Fibroblast of skin of abdomen (primary cell): ENCODE measurements at places on chromosomes 7 and 10.

DNA sequence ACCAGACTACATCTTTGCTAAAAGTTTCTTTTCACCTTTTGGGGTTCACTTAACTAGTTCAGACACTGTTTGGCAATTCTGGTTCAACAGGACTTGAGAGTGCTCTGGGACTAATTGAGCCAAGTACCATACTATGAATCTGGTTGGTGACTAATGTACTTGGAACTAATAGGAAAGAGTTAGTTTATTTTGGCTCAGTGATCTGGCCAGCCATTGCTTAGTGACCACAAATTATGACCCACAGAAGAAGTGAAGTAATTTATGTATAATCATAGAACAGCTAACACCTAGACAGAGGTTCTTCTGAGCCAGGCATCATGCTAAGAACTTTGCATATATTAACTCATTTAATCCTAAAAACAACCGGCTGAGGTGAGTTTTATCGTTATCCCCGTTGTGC lies 126.5 kb upstream of the JCAD start:
- DNase-seq, result peak; percentile 94

DNA sequence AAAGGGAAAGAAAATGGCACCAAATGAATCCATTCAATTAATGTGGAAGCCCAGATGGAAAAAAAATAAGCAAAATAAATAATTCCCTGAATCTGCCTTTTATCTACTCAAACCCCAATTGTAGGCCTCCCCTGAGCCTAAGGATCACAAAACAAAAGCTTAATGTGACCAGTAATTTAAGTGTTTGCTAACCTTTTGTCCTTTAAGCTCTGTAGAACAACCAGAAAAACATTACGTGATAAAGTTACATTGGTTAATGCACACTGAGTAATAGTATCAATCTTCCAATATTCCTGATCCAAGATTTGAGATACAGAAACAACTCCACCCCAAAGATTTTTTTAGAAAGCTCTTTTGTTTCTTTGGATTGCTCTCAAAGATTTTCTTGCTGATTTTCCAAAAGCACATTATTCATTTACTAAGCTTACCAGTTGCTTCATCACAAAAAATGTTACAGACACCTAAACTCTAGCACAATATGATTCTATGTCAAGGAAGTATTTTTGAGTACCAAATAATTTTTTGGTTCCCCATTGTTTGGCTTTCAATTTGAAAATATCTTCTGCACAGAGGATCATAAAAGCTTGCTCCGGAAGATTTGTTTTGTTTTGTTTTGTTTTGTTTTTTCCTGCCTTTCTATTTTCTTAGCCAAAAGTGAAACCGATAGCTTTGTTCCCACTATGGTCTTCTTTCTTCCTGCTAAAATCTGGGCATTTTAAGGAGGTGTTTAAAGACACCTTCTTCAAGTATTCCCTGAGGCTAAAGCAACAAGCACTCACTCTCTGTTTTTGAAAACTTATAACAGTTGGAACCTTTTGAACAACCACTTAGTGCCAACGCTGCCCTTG lies 54.2 kb downstream of the TRIL start:
- DNase-seq, result no peak

DNA sequence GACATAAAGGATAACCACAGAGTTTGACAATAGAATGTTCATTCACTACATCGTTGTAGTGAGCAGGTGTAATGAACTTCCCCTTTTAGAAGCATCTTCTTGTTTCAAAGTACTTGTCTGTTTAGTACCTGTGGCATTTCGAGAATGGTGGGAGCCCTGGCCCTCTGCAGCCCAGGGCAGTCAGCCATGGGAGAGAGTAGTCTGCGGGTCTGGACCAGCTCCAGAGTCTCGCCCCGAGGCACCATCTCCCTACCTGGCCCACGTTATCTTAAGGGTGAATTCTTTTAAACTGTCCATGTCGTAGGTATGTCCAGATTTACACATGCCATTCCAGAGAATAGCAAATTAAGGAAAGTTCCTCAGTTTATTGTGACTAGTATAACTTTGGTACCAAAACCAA lies 99.7 kb downstream of the BMPR1A start:
- DNase-seq, result no peak

- DNase-seq, result no peak
Observed at GRCh38 chr7:103348452-103348851, 1.0 kb downstream of the PSMC2 start.

DNA sequence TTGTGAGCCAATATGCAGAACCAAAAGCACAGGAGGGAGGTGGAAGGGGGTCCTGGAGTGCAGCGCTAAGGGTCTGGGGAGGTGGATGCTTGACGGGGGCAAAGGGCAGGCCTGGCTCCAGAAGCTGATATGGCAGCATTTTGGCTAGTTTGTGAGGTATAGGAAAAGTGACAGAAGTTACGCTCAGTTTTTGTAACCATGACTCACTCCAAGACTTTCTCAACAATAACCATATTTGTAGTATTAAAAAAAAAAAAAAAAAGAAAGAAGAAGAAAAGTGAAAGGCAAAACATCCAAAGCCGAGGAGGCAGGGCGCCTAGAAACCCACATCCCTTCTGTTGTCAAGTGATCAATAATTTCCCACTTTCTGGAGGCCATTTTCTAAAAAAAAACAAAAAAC lies 92.3 kb downstream of the RNF216 start:
- DNase-seq, result peak; percentile 47

DNA sequence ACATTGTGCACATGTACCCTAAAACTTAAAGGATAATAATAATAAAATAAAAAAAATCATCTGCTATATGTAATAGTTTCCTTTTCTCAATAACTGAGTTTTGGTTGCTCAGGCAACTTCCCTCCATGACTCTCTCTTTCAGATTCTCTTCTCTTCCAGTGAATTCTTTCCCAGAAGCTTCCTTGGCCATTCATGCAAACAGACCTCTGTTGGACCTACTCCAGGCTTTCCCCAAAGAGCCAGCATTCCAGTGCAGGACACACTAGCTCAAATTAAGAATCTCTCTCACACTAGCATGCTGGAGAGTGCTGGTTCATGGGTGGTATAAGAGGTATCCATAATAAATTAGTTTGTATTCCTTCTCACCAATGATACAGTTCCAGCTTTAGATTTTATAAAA lies 31.0 kb upstream of the ZEB1 start:
- peak; percentile 64 for DNase-seq

GRCh38 chr7:155577509-155577905 lies 31.1 kb upstream of the CNPY1 start:
- DNase-seq, result no peak

GRCh38 chr10:103739039-103739764 lies 116.2 kb downstream of the SH3PXD2A start:
- DNase-seq, result peak; percentile 98
